NCI-H446 (cell line): ENCODE measurements at places on chromosomes 12 and 14.

DNA sequence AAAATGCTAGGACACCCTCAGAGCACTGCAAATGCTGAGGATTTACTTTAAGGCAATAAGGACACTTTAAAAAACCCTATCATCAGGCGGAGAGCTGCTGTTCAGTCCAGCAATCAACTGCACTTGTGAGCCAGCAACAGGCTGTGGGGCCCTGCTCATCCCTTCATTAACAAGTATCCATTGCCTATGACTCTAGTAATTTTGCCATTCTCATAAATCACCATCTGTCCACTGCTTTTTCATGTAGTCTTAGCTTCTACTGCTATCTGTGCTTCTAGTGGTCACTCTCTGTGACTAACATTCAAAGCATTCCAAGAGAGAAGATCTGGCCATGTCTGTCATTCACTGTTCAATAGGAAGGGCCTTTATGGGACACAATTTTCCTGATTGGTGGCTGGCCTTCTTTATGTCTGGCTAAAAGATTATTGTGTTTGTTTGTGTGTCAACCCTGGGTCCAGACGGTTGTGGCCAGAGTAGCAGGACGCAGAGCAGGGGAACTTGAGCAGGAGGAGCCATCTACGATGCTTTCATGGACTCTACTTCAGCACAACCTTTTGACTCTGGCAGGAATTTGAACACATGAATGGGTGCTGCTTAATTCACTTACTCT is 3.6 kb upstream of the KRAS start:
- DNase-seq = no peak

DNA sequence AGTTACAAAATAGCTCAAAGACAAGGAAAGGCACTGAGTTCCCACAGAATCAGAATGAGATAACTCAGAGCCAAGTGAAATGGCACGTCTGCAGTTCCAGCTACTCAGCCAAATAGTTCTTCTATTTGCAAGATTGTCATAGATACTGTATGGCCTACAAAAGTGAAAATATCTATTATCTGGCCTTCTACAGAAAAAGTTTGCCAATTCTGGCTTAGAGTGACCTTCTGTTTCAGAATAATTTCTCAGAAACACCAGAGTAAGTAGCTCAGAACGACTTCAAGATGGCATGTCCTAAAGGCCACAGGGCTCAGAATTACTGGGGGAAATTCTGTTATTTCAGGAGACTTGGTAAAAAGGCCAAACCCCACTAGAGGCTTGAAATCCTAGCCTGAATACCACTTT is 10.7 kb upstream of the RTRAF start:
- no peak for DNase-seq

- DNase-seq = no peak
Measured at GRCh38 chr14:54457609-54457996, 16.4 kb upstream of the CNIH1 start.

- peak; percentile 87 for DNase-seq
Measured at GRCh38 chr12:52327052-52327829, 6.0 kb upstream of the KRT83 start.

DNA sequence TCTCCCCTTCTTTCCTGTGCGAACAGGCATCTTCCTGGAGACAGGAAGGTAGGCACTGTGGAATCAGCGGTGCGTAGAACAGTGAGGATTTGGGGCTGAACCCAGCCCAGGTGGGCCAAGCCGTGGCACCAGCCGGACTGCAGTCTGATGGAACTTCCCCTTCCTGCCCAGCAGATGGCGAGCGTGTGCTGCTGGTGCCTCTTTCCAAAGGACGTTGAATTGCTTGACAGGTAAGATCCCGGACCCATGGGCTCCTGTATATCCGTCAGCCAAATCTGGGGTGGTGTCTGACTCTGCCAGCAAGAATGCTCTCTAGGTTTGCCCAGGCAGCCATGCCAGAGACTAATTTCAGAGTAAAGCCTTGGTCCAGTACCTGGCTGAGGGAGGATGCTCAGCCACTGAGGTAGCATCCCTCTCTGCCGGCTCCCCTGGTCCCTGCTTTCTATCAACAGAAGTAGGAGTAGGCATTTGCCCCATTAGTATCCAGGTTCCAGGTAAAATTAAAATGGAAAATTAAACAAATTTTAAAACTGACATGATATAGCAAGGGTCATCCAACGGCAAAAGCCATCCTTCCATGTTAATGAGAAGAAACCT is 21.1 kb upstream of the KCNA5 start:
- no peak for DNase-seq

DNA sequence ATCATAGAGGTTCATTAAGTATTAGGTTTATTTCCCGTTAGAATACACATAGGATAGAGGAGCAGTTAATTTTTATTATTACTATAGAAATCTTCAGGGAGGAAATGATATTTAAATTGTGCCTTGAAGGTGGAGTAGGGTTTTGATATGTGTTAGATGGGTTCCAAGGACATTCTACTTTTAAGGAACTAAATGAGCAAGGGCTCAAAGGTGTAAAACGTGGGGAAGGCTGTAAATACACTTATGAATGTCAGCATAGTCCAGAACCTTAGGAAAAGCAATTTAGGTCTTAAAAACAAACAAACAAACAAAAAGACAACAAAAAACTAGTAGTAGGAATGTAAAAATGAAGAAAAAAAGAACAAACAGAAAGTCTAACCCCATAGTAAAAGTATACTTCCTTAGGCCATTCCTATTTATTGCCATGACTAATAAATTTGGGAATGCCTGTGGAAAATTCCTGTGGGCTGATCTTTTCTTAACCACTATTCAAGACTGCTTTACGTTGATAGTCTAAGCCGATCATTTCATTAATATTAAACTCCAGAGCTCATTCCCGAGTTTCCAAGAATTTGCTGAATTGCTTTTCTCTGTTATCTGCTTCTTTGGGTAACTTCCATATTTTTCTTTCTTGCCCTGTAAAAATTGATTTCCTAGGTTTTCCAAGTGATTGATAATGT is 180.3 kb downstream of the RAD51B start:
- DNase-seq = no peak
